ENCODE measurements at places on chromosomes 1 and 21. TPM values are rescaled to one million over a fixed set of nuclear protein-coding genes. Genes with fewer than 3 reads are reported as not detected.

The GUCA2B gene
- total RNA-seq, result not detected

The CATSPERE gene
- total RNA-seq, result 0.30 TPM

The MMP23B gene
- total RNA-seq, result 1.2 TPM

The RNF11 gene
- total RNA-seq, result 26.4 TPM

The HCRTR1 gene
- not detected for total RNA-seq

The LHX8 gene
- not detected for total RNA-seq

The LINGO4 gene
- 0.15 TPM for total RNA-seq

The GBP5 gene
- total RNA-seq, result 362 TPM

The TAS1R1 gene
- not detected for total RNA-seq

The ACKR1 gene
- total RNA-seq, result not detected

The YBX1 gene
- 731 TPM for total RNA-seq

The ADAMTS4 gene
- total RNA-seq, result 0.30 TPM

The ASCL5 gene
- not detected for total RNA-seq

The NGF gene
- not detected for total RNA-seq

The SERPINC1 gene
- total RNA-seq, result not detected

The TMCO1 gene
- total RNA-seq, result 82.9 TPM

The SPRR2F gene
- not detected for total RNA-seq

The FAM177B gene
- total RNA-seq, result not detected

The KCNT2 gene
- total RNA-seq, result not detected

The RUNX3 gene
- 246 TPM for total RNA-seq

The TCHH gene
- 0.14 TPM for total RNA-seq

The HES3 gene
- total RNA-seq, result not detected

The OLFML2B gene
- total RNA-seq, result not detected

The SLC2A5 gene
- total RNA-seq, result not detected

The MCM3AP gene
- 134 TPM for total RNA-seq

The PYCR2 gene
- total RNA-seq, result 106 TPM

The VTCN1 gene
- total RNA-seq, result not detected

The OR2AK2 gene
- not detected for total RNA-seq

The TTC39A gene
- total RNA-seq, result not detected

The GSTM1 gene
- total RNA-seq, result not detected

The UMODL1 gene
- 0.05 TPM for total RNA-seq

The TFF2 gene
- not detected for total RNA-seq

The GIPC2 gene
- 0.23 TPM for total RNA-seq

The TNFRSF1B gene
- 370 TPM for total RNA-seq

The WDR64 gene
- 0.12 TPM for total RNA-seq

The UBL4B gene
- not detected for total RNA-seq

The CELSR2 gene
- total RNA-seq, result 4.0 TPM

The CFHR3 gene
- total RNA-seq, result not detected

The TNFSF4 gene
- total RNA-seq, result 0.47 TPM

The FAM163A gene
- total RNA-seq, result not detected

The SLC22A15 gene
- total RNA-seq, result 1.8 TPM

The ERMAP gene
- 4.1 TPM for total RNA-seq

The SLC30A10 gene
- total RNA-seq, result not detected

The MFAP2 gene
- not detected for total RNA-seq

The SPAG17 gene
- not detected for total RNA-seq

The SHISA4 gene
- 0.54 TPM for total RNA-seq

The PFKFB2 gene
- total RNA-seq, result 2.3 TPM

The RHBDL2 gene
- total RNA-seq, result not detected

The OR2T33 gene
- total RNA-seq, result not detected

The C8A gene
- total RNA-seq, result not detected

The MEX3A gene
- total RNA-seq, result 0.56 TPM

The ZBED6 gene
- total RNA-seq, result 21.1 TPM
